ENCODE measurements at places on chromosomes 4 and X. TPM values are rescaled to one million over a fixed set of nuclear protein-coding genes. Genes with fewer than 3 reads are reported as not detected.

PPP1R2C gene
- not detected for total RNA-seq

HSD17B13 gene
- 0.16 TPM for total RNA-seq

DNA sequence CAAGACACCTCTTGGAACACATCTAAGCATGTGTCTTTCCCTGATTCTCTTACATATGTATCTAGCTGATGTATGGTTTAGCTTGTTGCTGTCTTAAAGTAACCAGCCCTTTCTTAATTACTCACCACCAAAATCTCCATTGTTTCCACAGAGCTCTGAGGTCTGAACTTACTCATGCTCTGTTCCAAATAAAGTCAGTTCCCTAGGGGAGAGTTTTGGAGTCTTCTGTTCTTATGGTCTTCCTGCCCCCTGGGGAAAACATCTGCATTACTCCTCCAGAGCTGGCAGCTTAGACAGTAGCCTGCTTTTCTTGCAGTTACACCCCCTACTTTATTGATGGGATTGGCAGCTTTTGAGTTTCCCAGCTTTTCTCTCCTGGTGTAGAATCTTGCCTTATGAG, 125.8 kb downstream of the EDA start:
- H3K27ac ChIP-seq, result no peak overlapping the region
- no peaks in the 10 kb centered on the region for H3K4me1 ChIP-seq
- DNase-seq, result no peak
- no peak overlapping the region for H3K4me3 ChIP-seq
- no peaks in the 10 kb centered on the region for H3K36me3 ChIP-seq
- H3K27me3 ChIP-seq, result no peaks in the 10 kb centered on the region

DNA sequence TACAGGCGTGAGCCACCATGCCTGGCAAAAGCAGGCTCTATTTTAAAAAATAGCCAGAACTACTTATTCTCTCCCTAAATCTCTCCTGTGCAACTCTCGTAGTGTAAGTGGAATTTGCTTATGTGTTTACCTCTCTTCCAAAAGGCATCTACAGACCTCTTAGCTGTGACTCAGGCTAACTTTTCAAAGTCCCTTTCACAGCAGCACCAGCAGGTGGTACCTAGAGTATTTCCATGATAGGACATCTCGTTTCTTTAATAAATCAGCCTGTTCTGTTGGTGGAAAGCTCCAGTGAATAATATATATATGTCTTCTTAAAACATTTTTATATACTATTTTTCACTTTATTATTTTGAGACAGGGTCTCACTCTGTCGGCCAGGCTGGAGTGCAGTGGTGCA, 89.0 kb downstream of the NSUN7 start:
- H3K27ac ChIP-seq, result no peak overlapping the region
- peaks cover 13% of the 10 kb centered on the region for H3K4me1 ChIP-seq
- no peaks in the 10 kb centered on the region for H3K27me3 ChIP-seq

GRCh38 chrX:76918033-76918432, 490.5 kb downstream of the MAGEE1 start:
- H3K36me3 ChIP-seq, result no peaks in the 10 kb centered on the region
- H3K27me3 ChIP-seq, result no peaks in the 10 kb centered on the region
- H3K4me3 ChIP-seq, result no peak overlapping the region

DNA sequence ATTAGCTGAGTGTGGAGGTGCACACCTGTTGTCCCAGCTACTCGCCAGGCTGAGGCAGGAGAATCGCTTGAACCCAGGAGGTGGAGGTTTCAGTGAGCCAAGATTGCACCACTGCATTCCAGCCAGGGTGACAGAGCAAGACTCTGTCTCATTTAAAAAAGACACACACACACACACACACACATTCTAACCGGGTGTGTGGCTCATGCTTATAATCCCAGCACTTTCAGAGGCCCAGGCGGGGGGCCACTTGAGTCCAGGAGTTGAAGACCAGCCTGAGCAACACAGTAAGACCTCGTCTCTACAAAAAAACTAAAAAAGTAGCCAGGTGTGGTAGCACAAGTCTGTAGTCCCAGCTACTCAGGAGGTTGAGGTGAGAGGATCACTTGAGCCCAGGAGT, 152.3 kb downstream of the LRBA start:
- no peak overlapping the region for H3K27ac ChIP-seq
- no peaks in the 10 kb centered on the region for H3K4me1 ChIP-seq
- H3K4me3 ChIP-seq, result no peak overlapping the region
- H3K36me3 ChIP-seq, result no peaks in the 10 kb centered on the region
- H3K27me3 ChIP-seq, result no peaks in the 10 kb centered on the region

DNA sequence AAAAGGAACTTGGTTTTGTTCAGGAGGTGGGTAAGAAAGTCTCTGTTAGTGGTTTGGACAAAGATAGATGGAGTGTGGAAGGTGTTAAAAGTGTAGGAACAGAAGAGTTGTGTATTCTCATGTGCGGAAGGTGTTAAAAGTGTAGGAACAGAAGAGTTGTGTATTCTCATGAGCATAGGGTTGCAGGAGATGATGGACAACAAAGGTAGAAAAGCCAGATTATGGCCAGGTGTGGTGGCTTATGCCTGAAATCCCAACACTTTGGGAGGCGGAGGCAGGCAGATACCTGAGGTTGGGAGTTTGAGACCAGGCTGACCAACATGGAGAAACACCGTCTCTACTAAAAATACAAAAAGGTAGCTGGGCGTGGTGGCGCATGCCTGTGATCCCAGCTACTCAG, 2.5 kb downstream of the RPL34 start:
- no peak overlapping the region for H3K27ac ChIP-seq
- DNase-seq, result no peak
- peaks cover 38% of the 10 kb centered on the region for H3K4me1 ChIP-seq
- no peak overlapping the region for H3K4me3 ChIP-seq
- peaks cover 39% of the 10 kb centered on the region for H3K36me3 ChIP-seq
